ENCODE measurements at places on chromosomes 12 and 14.

DNA sequence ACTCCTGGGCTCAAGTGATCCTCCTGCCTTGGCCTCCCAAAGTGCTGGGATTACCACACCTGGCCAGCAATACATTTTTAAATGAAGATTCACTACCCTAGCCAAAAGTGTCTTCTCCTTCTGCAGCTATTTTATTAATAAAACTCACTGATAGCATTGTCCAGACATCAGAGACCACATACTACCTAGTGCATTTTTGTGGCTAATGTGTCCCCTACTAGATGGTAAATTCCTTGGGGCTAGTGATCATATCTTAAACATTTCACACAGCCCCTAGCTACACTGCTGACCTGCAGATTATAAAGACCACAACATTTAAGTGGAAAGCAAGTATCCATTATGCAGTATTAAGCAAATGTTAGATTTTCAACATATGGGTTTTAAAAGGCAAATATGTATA is 17.0 kb downstream of the DTD2 start:
- H3K27ac ChIP-seq, result no peak overlapping the region
- no peak for DNase-seq

DNA sequence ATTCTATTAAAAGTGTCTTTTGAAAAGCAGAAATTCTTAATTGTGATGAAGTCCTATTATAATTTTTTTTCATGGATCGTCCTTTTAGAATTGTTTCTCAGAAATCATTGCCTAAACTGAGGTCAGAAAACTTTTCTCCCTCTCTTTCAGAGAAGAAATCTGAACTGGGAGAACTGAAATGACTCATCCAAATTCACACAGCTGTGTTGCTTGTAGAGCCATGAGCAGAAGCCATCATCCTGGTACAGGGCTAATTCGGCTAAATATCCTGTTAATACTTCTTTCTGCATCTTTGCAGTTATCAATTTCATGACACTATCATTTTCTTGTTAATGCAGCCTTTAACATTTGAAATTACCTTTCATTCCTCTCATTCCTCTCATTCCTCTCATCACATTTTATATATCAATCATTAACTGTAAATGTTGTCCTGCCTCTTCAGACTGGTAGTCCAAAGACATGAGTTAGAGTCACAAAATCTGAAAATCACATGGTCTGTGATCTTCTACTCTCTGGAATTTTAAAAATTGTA is 15.5 kb downstream of the SLC15A5 start:
- H3K36me3 ChIP-seq, result no peaks in the 10 kb centered on the region
- H3K4me3 ChIP-seq, result no peak overlapping the region
- no peaks in the 10 kb centered on the region for H3K4me1 ChIP-seq
- no peak overlapping the region for H3K27ac ChIP-seq
- DNase-seq, result no peak

- peaks cover 12% of the 10 kb centered on the region for H3K27me3 ChIP-seq
- H3K4me1 ChIP-seq, result peaks cover 10% of the 10 kb centered on the region
- H3K27ac ChIP-seq, result no peak overlapping the region
- DNase-seq, result no peak
- H3K4me3 ChIP-seq, result no peak overlapping the region
Observed at GRCh38 chr14:92693998-92694795, 54.2 kb downstream of the LGMN start.

DNA sequence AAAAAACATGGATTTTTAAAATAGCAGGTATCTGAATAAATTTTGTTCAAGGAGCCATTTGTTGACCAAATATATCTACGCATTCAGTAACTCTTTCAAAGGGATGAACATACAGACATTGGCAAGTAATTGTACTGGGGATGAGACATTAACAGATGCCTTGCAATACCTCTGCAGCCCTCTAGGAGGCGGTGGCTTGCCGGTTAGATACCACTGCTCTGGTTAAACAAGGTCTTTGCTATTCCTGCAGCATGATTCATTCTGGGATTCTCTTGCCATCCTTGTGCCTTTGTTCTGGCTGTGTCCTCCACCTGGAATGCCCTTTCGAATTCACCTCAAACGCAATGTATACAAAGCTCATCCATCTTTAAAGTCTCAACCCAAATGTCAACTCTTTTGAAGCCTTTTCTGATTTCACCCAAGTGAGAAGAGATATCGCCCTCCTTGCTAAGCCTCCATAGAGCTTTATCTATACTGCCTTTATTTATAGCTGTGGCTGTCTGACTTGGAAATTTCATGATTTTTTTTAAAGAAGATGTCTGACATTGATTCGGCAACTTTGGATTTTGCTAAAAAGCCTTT is 131.0 kb upstream of the SRRM4 start:
- no peak for DNase-seq
- H3K4me1 ChIP-seq, result no peaks in the 10 kb centered on the region
- H3K27ac ChIP-seq, result no peak overlapping the region
- no peak overlapping the region for H3K4me3 ChIP-seq
- no peaks in the 10 kb centered on the region for H3K36me3 ChIP-seq
- no peaks in the 10 kb centered on the region for H3K27me3 ChIP-seq

GRCh38 chr12:63814146-63814772 is 30.2 kb upstream of the SRGAP1 start:
- peak overlapping the region; percentile 82 for H3K27ac ChIP-seq
- peaks cover 9% of the 10 kb centered on the region for H3K36me3 ChIP-seq
- no peak for DNase-seq
- no peaks in the 10 kb centered on the region for H3K27me3 ChIP-seq
- H3K4me1 ChIP-seq, result peaks cover 35% of the 10 kb centered on the region

All from activated CD8-positive, alpha-beta memory T cell treated with anti-CD3 and anti-CD28 coated beads, Interleukin-2, amount 10 ng/mL, durations not matched to agents 7 days and 5 days (primary cell).